IMR-90 (cell line): ENCODE measurements at places on chromosomes 1 and 21. TPM values are rescaled to one million over a fixed set of nuclear protein-coding genes. Genes with fewer than 3 reads are reported as not detected.

Gene SETD4
- 7.7 and 11.4 TPM in 2 replicates for polyA plus RNA-seq

Gene APCS
- not detected in 2 replicates for polyA plus RNA-seq

Gene TCHH
- polyA plus RNA-seq, result not detected in 2 replicates

Gene PTPN22
- 0.07 and 0.14 TPM in 2 replicates for polyA plus RNA-seq

Gene NADK
- 56.1 and 57.5 TPM in 2 replicates for polyA plus RNA-seq

Gene IL12RB2
- not detected in 2 replicates for polyA plus RNA-seq

Gene PRR9
- polyA plus RNA-seq, result not detected in 2 replicates

Gene NBPF10
- 0.86 and 0.91 TPM in 2 replicates for polyA plus RNA-seq

- DNase-seq, result no peak
Observed at GRCh38 chr1:192516776-192517297, 58.7 kb upstream of the RGS1 start.

GRCh38 chr1:237921306-237921705 lies 30.6 kb upstream of the ZP4 start:
- no peak for DNase-seq

GRCh38 chr1:31072304-31072746 lies 6.8 kb upstream of the PUM1 start:
- no peak for DNase-seq

DNA sequence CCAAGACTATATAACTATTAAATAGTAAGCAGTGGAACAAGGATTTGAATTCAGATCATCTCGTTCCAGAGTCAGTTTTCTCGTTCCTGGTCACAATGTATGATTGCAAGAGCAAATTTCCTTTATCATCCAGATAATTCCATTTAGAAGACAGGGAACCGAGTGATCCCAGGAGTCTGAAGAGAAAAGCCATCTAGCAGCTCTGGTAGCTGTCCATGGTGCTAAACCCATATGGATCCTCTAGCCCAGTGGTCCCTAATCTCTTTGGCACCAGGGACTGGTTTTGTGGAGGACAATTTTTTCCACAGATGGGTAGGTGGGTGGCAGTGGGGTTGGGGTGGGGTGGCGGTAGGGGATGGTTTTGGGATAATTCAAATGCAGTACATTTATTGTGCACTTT lies 229.4 kb downstream of the PTPRU start:
- DNase-seq, result peak; percentile 23

DNA sequence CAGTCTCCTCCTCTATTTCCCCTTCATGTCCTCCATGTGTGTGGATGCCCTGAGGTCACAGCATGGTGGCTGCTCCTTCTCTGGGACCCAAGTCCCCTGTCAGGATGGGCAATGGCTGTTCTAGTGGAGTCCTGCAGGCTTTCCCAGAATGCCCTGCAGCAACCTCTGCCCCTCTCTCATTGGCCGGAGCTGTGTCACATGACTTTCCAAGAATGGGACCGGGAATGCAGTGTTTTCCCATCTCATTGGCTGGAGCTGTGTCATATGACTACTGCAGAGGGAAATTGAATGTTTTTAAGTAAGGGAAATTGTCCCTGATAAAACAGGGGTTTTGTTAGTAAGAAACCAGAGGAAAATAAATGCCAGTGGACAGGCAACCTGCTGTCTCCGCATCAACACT lies 365.9 kb downstream of the PTPRU start:
- no peak for DNase-seq

GRCh38 chr1:161100556-161100955 lies 2.4 kb downstream of the KLHDC9 start:
- DNase-seq, result no peak

DNA sequence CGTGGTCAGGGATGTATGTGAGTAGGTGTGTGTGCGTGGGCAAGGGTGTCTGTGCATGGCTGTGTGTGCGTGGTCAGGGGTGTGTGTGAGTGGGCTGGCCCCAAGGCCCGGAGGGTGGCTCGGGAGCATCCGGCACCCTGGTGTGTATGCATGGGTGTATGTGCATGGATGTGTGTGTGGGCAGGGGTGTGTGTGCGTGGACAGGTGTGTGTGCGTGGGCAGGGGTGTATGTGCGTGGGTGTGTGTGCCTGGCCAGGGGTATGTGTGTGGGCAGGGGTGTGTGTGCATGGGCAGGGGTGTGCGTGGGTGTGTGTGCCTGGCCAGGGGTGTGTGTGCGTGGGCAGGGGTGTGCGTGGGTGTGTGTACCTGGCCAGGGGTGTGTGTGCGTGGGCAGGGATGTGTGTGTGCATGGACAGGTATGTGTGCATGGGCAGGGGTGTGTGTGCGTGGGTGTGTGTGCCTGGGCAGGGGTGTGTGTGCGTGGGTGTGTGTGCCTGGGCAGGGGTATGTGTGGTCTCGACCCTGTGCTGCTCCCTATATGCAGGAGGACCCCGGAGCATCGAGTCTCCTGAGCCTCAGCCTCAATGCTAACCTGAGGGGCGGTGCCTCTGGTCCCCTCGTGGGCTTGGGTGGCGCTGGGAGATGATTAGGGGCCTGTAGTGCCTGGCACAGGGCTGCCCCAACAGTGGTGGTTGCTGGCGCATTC lies 16.3 kb downstream of the ARHGEF16 start:
- DNase-seq, result no peak

- peak; percentile 83 for DNase-seq
Observed at GRCh38 chr1:173405834-173406233, 71.3 kb upstream of the PRDX6 start.

DNA sequence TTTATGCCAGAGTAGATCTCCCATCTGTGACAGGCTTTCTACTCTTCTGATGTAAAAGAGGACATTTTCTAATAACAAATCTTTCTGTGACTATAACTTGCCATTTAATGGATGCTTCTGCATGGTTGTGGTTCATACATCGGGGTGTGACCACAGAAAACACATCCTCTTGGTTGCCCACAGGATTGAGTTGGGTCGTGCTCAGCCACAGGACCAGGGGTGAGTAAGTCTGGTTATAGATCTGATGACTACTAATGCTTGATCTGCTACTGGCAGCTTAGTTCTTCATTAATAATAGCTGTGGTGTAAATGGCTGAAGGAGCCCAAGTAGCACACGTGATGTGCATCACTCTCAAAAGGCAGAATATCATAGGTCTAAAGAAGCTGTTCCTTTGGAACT lies 328.2 kb downstream of the RWDD3 start:
- no peak for DNase-seq

GRCh38 chr1:185646202-185646683 lies 87.9 kb upstream of the HMCN1 start:
- peak; percentile 98 for DNase-seq
